ENCODE measurements at places on chromosomes 7 and 10.

DNA sequence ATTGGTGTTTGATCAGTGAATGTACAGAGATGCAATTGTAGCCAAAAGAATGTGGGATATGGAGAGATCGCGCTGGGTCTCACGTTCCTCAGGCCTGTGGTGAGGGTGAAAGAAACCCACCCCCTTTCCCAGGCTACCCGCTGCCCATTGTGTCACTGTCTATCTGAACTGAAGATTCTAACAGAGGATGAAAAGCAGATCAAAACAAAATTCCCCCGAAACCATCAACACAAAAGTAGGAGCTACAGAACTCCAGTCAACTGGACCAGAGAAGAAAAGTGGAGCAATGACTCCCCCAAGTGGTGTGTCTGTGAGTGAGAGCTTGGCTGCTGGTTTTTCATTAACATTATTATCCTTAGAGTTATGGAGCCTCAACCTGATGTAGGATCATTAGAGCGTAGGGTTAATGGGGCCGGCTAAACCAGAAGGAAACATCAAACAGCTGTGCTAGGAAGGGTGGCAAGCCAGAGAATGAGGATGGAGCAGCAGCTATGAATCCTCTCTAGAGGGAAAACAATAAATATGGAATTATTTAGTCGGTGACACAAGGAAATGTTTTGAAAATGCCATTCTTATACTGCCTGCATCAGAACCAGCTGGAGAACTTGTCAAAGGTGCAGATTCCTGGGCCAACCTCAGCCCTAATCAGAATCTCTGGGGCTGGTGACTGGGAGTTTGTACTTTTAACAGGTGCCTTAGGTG is 38.3 kb downstream of the AKR1B1 start:
- peak; percentile 12 for DNase-seq

- no peak for DNase-seq
These were observed 9.6 kb upstream of the AGR3 start for GRCh38 chr7:16891338-16891737.

GRCh38 chr10:18008986-18009385 is 57.3 kb downstream of the SLC39A12 start:
- DNase-seq, result no peak

DNA sequence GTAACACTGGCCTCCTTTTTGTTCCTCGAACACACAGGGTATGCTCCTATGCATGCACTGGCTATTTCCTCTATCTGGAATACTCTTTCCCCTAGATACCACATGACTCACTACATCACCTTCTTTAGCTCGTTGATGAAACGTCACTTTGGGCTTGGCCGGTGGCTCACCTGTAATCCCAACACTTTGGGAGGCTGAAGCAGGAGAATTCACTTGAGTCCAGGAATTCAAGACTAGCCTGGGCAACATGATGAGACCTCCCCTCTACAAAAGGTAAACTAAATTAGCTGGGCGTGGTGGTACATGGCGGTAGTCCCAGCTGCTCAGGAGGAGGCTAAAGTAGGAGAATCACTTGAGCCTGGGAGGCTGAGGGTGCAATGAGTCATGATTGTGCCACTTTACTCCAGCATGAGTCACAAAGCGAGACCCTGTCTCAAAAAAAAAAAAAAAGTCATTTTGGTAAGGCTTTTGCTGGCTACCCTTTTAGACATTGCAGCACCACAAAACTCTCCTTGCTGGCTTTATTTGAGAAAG is 14.5 kb downstream of the ANKIB1 start:
- DNase-seq, result no peak

DNA sequence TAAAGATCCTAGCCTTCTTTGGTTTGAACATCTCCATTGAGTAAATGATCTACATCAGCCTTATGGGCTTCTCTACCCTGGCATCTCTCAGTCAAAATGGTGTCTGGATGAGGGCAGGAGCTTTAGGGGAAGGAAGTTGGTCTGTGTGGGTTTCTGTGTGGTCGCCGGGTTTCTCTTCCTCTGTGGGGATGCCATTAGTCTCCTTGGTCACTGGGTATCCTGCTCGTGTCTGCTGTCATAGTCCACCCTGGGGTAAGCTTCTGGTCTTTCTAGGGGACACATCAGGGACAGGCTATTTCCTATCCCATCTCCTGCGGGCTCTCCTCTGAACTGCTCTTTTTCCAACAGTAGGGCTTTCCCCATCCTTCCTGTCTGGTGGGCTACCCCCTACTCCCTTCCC is 150.3 kb upstream of the NPY start:
- DNase-seq, result no peak

GRCh38 chr10:102150970-102151773 is 1.0 kb upstream of the NOLC1 start:
- DNase-seq, result no peak

- DNase-seq, result no peak
These were observed 21.4 kb downstream of the TSPAN13 start for GRCh38 chr7:16774986-16775385.

DNA sequence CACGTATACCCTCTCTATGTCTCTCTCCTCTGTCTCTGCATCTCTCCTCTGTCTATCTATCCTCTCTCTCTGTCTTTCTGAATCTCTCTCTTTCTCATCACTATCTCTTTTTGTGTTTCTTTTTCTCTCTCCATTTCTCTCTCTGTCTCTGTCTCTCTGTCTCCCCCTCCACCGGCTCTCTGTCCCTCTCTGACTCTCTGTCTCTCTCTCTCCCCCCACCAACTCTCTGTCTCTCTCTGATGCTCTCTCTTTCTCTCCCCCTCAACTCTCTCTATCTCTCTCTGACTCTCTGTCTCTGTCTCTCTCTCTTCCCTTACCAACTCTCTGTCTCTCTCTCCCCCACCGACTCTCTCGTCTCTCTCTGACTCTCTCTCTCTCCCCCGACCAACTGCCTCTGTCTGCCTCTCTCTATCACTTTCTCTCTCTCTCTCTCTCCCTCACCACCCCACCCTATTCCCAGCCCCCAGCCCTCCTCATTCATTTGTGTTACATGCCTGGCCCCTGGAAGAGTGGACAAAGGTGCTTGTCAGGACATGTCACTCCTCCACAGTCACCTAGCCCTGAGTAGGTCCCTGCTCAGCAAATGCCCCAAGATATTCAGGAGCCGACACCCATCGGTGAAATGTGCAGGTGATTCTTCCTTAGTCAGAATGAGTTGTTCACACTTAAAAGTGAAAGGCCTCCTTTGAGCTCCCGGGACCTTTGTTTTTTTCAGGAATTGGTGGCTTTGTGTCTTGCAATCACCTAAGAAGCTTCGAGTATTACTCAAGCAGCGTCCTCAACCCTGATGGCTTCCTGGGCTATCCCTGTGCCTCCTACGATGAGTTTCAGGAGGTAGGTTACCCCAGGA is 13.6 kb downstream of the PNLIPRP2 start:
- DNase-seq, result no peak

- no peak for DNase-seq
These were observed 143.4 kb downstream of the TPST1 start for GRCh38 chr7:66348531-66348930.

DNA sequence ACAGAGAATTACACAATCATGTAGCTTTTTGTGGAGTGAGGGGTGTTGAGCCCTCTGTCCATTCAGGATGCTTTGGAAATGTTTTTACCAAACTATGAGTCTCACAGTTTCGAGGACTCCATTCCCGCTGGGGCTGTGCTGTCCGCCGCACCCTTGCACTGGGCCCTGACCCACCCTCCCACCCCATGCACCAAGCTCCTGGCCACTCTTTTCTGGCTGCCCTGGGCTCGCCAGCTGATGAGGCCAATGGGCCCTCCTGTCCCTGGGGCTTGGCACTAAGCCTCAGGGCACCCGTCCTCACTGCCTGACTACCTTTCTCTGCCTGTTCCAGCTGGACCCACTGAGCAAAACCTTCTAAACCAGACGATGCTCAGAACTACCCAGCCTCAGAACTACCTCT is 332.1 kb downstream of the PTPRN2 start:
- no peak for DNase-seq

- no peak for DNase-seq
These were observed 38.0 kb downstream of the GAD2 start for GRCh38 chr10:26254616-26255015.

DNA sequence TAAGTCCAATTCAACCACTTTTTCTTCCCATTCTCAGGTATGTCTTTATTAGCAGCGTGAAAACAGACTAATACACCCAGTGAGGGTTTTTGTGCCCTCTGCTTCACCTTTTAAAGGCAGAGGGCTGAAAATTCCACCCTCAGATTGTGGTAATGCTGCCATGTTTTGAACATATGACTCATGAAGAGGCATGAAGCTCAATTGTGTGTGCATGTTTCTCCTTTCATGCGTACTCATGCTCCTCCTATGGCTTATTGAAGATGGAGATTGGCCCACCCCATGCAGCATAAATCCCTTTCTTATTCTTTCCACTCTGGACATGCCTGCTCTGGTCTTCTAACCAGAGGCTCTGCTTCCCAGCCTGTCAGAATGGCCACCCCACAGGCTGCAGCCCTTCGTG is 168.0 kb upstream of the PRKCQ start:
- no peak for DNase-seq

- no peak for DNase-seq
These were observed 12.0 kb upstream of the PRKCQ start for GRCh38 chr10:6592080-6592479.

- DNase-seq, result no peak
These were observed 5.6 kb upstream of the MALSU1 start for GRCh38 chr7:23293500-23294073.

- DNase-seq, result no peak
These were observed 222.2 kb downstream of the NEBL start for GRCh38 chr10:20674926-20675325.

DNA sequence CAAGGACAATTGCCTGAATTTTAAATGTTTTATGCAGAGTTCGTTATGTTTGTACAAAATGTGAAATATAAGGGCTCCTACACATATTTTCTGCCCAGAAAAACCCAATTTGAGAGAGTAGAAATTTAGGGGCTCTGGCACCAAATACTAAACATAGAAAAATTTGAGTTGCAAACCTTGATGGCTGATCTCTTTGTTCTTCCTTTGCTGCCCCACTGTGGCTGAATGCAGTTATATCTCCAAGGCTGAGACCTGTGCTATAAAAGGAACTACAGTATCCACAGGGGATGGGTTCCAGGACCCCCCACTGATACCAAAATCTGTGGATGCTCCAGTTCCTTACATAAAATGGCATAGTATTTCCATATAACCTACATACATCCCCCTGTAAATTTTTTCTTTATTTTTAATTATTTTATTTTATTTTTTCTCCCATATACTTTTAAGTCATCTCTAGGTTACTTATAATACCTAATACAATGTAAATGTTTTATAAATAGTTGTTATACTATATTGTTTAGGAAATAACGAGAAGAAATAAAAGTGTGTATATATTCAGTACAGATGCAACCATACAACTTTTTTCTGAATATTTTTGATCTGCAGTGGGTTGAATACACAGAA is 22.5 kb downstream of the CFAP43 start:
- DNase-seq, result no peak

DNA sequence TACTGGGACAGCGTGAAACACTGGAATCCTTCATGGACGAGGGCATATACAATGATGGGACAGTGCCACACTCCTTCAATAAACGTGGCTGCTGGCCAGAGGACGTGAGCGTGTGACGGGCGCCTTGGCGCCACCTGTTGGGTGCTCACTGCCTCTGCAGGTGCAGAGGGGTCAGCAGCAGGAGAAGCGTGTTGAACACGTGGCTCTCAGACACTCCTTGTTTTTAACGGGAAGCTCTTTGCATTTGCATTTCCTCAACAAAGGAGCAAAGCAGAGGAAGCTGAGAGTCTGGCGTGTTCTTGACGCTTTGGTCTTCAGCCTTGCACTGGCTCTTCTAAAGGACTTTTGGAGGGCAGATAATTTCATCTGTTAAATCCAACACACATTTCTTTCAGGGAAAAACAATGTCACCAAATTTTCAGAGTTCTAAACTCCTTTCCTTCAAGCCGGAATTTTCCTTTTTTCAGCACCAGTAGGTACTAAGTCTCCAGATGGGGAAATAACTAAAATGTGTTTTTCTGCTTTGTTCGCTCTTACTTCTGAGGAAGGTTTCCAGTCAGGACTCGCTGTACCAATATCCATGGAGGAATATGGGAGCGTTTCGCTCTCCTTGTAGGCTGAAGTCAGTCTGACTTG is 2.9 kb upstream of the GET4 start:
- peak; percentile 12 for DNase-seq

DNA sequence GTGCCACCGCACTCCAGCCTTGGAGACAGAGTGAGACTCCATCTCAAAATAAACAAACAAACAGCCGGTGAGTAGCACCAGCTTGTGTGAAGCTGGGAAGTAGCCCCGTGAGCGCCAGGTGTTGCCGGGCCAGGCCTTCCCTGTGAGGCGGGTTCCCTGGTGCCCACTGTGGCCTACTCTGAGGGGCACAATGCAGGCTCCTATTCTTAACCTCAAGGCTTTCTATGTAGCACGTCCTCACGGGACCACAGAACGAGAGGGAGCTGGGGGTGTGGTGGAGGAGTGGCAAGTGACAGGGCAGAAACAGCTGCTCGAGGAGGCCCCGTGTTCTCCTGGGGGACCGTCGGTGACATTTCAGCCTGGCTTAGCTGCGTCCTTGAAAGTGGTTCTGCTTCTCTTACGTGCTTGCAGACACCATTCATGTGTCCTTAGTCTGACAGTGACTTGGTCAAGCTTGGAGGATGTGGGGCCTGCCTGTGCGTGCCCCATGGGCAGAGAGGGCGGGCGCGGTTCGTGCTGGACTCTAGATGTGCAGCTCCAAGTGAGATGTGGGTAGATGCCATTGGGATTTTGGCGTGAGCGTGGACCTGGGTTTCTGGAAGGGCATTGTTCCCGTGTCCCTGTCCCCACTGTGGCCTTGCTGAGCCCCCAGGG is 116.6 kb downstream of the NKX6-2 start:
- DNase-seq, result no peak

DNA sequence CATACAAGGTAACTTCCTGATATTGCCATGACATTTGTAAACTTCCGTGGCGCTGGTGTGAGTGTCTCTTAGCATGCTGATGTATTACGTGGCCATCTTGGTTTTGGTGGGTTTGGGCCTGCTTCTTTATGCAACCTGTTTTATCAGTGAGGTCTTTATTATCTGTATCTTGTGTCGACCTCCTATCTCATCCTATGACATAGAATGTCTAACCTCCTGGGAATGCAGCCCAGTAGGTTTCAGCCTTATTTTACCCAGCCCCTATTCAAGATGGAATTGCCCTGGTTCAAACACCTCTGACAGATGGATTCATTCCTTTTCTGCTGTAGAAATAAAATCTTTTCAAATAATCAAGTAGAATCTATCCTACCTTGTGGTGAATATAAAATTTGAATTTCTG is 23.0 kb upstream of the GPR141 start:
- DNase-seq, result no peak

Measured in NCI-H187 (cell line).